ENCODE measurements at places on chromosomes 12 and 14. TPM values are rescaled to one million over a fixed set of nuclear protein-coding genes. Genes with fewer than 3 reads are reported as not detected.

- H3K27me3 ChIP-seq = no peaks in the 10 kb centered on the region
- no peak for DNase-seq
- peaks cover 17% of the 10 kb centered on the region for H3K4me1 ChIP-seq
- H3K4me3 ChIP-seq = no peak overlapping the region
These were observed 29.2 kb downstream of the ZCCHC8 start for GRCh38 chr12:122471324-122472226.

DNA sequence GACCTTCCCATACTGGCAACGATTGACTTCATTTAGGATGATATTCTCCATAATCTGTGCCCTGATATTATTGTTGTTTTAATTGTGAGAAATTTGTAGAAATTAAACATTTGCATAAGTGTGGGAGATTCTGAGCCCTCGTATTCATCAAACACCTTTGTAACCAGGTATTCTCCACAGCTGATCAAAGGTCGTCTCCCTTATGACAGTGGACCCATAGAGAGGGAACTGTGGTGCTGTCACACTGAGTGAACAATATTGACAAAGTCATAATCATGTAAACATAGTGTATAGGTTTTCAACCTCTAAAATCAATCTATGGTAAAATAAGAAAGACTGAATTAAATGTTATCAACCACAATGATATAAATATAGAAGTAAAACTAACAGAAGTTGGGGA lies 14.9 kb upstream of the PLEKHG3 start:
- no peak for DNase-seq
- no peak overlapping the region for H3K4me3 ChIP-seq
- H3K4me1 ChIP-seq = peaks cover 24% of the 10 kb centered on the region

The RASAL1 gene
- not detected for total RNA-seq

The B3GNT4 gene
- not detected for total RNA-seq
